ENCODE measurements at places on chromosomes 7 and 10.

- DNase-seq, result no peak
Observed at GRCh38 chr10:131812736-131813604, 87.8 kb upstream of the PPP2R2D start.

GRCh38 chr7:28065721-28066285 is 114.8 kb downstream of the JAZF1 start:
- DNase-seq, result no peak

- DNase-seq, result no peak
Observed at GRCh38 chr7:110918949-110919548, 171.9 kb upstream of the LRRN3 start.

GRCh38 chr7:147071536-147071935 is 954.9 kb downstream of the CNTNAP2 start:
- DNase-seq, result no peak

GRCh38 chr7:131223151-131223550 is 104.5 kb upstream of the MKLN1 start:
- no peak for DNase-seq

GRCh38 chr10:50653758-50654157 is 30.0 kb upstream of the SGMS1 start:
- no peak for DNase-seq
